Naive thymus-derived CD8-positive, alpha-beta T cell (primary cell): ENCODE measurements at places on chromosomes 6 and 20.

GRCh38 chr6:12160326-12160725, 129.8 kb upstream of the EDN1 start:
- H3K36me3 ChIP-seq = peaks cover 62% of the 10 kb centered on the region
- DNase-seq = no peak
- no peak overlapping the region for H3K27ac ChIP-seq
- H3K4me3 ChIP-seq = no peak overlapping the region

DNA sequence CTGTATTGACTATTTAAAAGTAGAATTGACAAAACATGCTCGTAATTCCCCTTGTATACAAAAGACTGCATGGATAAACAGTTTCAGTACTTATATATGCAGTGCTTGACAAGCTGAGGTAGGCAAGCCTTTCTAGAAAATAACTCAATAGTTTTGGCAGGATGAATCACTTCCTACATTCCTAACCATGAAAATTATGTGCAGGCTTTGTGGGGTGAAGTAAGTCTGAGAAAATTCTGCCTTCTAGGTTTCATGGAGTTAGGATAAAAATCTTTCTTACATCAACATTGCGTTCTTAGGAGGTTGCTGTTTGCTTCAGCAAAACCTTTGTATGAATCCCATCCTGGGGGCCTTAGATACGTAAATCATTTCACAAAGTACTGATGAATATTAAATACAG, 801.4 kb upstream of the EYS start:
- no peak overlapping the region for H3K4me3 ChIP-seq
- DNase-seq = no peak
- no peak overlapping the region for H3K27ac ChIP-seq
- no peaks in the 10 kb centered on the region for H3K36me3 ChIP-seq
- H3K4me1 ChIP-seq = no peaks in the 10 kb centered on the region

- H3K4me1 ChIP-seq = no peaks in the 10 kb centered on the region
- H3K27ac ChIP-seq = no peak overlapping the region
- H3K27me3 ChIP-seq = peaks cover 5% of the 10 kb centered on the region
- peaks cover 4% of the 10 kb centered on the region for H3K36me3 ChIP-seq
- H3K4me3 ChIP-seq = no peak overlapping the region
Observed at GRCh38 chr6:127186889-127187288, 68.4 kb downstream of the RSPO3 start.

DNA sequence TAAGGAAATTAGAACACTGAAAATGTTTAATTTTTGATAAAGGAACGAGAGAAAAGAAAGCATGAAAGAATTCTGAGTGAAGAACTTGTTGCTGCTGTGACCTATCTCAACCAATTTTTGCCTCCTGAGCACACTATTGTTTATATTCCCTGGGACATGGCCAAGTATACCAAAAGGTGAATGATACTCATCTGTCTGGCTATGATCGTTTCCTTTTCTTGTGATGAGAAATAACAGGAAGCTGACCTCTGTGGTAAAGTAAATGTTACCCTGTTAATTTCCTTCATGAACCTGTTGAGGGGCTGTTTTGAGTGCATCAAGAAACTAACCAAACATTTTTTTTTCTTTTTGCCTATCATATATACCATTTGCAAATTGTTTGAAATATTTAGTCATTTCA, 69.1 kb downstream of the FIG4 start:
- no peak overlapping the region for H3K4me3 ChIP-seq
- no peak overlapping the region for H3K27ac ChIP-seq
- H3K4me1 ChIP-seq = peaks cover 16% of the 10 kb centered on the region
- H3K27me3 ChIP-seq = no peaks in the 10 kb centered on the region
- no peak for DNase-seq

DNA sequence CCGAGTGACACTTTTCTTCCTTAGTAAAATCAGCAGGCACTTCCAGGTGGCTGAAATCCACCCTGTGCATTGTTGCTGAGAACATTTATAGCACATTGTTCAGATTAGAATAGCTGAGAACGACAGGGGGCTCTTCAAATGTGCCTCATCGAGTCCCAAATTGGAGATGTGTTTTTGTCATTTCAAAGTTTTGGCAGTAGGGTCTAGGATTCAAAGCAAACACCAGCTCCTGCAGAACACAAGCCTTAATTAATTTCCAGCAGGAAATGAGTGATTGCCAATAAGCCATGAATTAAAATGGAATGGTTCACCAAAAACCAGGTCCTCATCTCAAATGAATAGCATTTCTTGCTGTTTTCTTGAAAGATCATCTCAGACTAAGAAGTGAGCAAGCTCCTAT, 171.6 kb downstream of the PLCB1 start:
- H3K27me3 ChIP-seq = no peaks in the 10 kb centered on the region
- no peak overlapping the region for H3K27ac ChIP-seq
- H3K4me1 ChIP-seq = peaks cover 4% of the 10 kb centered on the region
- H3K4me3 ChIP-seq = no peak overlapping the region
- H3K36me3 ChIP-seq = no peaks in the 10 kb centered on the region
- no peak for DNase-seq

DNA sequence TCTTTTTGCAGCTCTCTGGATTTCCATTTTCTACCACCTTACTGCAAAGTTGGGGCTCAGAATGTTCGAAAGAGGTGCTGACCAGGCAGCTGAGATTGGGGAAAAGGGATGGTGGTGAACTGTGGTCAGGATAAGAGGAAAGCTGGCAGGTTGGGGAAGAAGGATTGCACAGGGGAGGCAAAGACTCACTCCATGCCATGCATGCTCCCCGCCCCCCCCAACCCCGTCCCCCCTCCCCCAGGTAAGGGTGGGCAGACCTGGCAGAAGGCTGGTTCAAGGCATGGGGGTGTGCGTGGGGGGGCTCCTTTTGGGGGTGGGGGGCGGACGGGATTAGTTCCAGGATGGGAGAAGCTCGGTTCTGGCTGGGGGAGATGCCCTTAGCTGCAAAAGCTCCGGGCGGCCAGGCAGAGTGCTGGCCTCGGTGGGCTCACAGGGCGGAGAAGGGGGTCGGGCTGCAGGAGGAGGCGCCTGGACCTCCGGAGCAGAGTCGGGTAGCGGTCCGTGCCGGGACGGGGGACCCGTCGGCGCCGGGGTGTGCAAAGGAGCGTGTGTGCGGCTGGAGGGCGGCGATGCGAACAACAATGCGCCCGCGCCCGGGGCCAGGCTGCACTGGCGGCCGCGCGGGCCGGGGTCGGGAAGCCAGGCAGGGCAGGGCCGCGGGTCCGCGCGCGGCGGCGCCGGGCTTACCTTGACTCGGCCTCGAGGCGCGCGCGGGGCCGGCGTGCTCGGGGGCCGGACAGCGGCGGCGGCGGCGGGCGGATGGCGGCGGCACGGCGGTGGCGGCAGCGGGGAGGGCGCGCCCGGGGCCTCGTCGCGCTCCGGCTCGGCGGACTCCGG, 880 bp downstream of the ADNP start:
- H3K27me3 ChIP-seq = no peaks in the 10 kb centered on the region
- H3K4me1 ChIP-seq = peaks cover 53% of the 10 kb centered on the region
- H3K36me3 ChIP-seq = no peaks in the 10 kb centered on the region
- peak overlapping the region; percentile 97 for H3K4me3 ChIP-seq

GRCh38 chr6:31473780-31474761, 23.9 kb upstream of the MICB start:
- no peaks in the 10 kb centered on the region for H3K27me3 ChIP-seq
- no peaks in the 10 kb centered on the region for H3K36me3 ChIP-seq
- no peak for DNase-seq
- peak overlapping the region; percentile 48 for H3K27ac ChIP-seq

DNA sequence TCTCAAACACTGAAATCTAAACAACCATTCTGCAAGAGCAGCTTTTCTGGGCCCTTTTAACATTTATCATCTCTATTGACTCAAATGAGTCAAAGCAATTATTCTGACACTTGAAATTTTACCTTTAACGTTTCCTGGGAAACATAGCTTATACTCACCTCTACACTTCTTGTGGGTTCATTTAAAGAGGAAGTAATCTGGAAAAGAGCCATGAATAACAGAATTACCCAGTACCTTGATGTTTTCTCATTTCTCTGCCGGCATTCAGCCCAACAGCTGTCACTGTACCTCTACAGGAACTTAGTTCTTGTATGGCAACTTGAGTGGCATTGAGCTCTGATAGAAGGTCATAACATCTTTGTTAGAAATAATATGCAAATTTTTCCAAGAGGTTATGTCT, 272.2 kb downstream of the KCNQ5 start:
- H3K27me3 ChIP-seq = no peaks in the 10 kb centered on the region
- H3K4me3 ChIP-seq = no peak overlapping the region
- peaks cover 22% of the 10 kb centered on the region for H3K36me3 ChIP-seq
- H3K4me1 ChIP-seq = peaks cover 17% of the 10 kb centered on the region
- no peak for DNase-seq
- no peak overlapping the region for H3K27ac ChIP-seq

DNA sequence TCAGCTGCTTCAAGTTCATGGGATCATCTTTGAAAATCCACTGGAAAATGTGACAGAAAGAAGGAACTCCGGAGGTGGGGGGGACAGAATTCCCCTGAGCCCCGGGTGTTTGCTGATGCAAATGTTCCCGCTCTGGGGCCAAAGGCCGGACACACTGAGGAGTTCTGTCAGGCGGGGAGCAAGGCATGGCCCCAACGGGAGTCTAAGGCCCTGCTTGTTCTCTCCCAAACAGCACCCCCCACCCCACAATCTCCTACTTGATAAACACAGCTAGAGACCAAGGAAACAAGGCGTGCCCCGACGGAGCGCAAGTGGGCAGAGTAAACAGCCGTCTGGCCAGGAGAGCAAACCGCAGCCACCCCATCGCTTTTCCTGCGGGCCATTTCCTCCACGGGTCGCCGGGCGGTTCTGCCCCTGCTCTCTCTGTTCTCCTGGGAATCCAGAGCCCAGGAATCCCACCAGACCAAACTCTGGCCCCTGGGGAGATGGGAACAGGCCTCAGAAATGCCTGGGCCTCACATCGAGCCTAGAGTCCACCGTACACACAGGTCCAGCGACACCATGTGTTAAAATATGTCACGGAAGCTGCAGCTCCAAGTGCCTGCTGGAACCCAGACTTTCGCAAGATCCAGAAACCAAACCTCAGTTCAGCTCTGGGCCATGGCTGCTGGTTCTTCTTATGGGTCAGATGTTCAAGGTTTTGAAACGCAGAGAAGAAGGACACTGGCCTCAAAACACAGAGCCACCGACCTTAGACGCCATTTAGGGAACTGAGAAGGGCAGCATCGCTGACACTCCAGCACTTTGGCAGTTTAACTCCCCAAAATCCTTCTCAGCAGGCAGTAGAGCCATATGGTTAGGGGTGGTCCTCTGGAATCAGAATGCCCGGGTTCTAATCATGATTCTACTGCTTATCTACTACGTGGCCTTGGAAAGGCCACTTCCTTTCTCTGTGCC, 104.2 kb downstream of the PREX1 start:
- H3K27ac ChIP-seq = peak overlapping the region; percentile 74
- peaks cover 77% of the 10 kb centered on the region for H3K4me1 ChIP-seq
- H3K27me3 ChIP-seq = no peaks in the 10 kb centered on the region
- peaks cover 12% of the 10 kb centered on the region for H3K36me3 ChIP-seq
- DNase-seq = no peak
- no peak overlapping the region for H3K4me3 ChIP-seq

DNA sequence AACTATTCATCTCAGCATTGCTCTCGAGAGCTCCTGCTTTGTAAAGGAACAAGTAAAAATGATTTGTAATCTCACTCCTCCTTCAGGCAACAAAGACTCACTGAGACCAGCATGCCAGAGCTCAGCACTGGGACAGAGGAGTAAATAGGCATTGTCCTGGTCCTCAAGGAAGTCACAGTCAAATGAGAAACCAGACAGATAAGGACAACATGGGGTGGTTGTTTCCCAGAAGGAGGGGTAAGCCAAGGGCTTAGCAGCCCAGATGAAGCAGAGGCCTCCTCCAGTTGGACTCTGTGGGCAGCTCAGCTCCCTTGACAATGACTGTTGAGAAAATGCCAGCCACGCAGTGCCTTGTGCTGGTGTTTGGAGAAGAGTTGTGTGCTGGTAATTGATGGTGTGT, 425.7 kb upstream of the CHD6 start:
- no peaks in the 10 kb centered on the region for H3K4me1 ChIP-seq
- H3K4me3 ChIP-seq = no peak overlapping the region
- peaks cover 4% of the 10 kb centered on the region for H3K27me3 ChIP-seq
- H3K36me3 ChIP-seq = no peaks in the 10 kb centered on the region
- H3K27ac ChIP-seq = no peak overlapping the region
- no peak for DNase-seq

DNA sequence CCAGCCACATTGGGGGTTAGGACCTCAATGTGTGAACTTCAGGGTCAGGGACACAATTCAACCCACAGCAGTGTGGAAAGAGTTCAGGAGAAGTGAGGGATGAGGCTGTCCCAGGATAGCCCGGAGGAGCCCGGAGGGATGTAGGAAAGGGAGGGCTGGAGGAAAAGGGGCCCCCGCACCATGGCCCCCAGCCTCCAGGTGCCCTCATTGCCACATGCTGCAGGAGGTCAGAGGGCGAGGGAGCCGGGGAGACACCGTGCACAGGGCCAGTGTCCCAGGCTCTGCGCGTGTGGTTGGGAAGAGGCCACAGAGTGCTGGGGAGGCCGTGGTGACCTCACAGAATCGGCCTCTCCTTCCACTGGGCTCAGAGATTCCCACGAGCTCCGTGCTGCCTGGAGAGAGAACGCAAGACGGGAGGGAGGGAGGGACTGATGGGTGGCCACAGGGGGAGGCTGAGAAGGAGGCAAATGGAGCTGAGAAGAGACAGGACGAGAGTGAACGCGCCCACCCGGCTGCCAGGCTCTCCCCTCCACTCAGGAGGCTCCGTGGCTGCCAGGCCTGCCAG, 215.1 kb downstream of the DLL1 start:
- H3K27ac ChIP-seq = no peak overlapping the region
- H3K36me3 ChIP-seq = peaks cover 6% of the 10 kb centered on the region
- no peak for DNase-seq
- peaks cover 4% of the 10 kb centered on the region for H3K27me3 ChIP-seq
- peaks cover 1% of the 10 kb centered on the region for H3K4me1 ChIP-seq
- H3K4me3 ChIP-seq = no peak overlapping the region

DNA sequence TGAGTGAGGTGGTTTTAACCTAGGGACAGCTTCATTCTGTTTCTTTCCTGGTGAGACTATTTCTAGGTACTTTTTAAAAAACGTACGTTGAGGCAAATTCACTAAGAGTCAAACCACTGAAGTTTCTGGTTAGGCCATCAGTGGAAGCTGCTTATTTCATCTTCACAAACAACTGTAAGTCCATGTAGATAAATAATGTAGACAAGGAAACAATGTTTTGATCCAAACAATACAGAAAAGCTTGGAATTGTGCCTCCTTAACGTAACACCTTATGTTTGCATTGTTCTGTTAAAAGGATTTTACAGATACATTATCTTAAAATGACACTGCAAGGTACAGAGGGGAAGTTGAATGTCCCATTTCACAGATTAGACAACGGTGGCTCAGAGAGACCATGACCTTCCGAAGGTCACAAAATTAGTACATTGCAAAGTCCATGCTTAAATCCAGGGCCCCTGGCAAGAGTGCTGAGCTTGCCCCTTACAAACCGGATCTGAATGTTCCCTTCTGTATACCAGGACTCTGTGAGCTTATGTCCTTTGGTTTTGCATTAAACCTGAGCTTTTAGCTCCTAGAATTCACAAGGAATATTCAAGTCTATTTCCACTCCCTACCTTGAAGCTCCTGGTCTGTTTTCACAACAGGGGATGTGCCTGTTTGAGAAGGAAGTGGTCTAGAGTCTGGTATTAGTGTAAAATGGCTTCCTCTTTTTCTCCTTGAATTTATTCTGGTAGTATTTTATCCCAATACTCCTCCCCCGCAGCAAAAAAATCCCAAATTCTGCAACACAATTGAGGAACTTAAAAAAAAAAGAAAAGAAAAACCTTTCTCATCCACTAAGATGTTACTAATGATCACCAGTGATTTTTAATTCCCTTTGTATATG, 28.9 kb upstream of the ZNF217 start:
- H3K4me1 ChIP-seq = peaks cover 40% of the 10 kb centered on the region
- no peak for DNase-seq
- no peaks in the 10 kb centered on the region for H3K27me3 ChIP-seq
- no peaks in the 10 kb centered on the region for H3K36me3 ChIP-seq
- H3K27ac ChIP-seq = peak overlapping the region; percentile 98
- peak overlapping the region; percentile 82 for H3K4me3 ChIP-seq
